Renal pelvis (tissue), 12 donors: ENCODE measurements at places on chromosomes 2 and 18. TPM values are rescaled to one million over a fixed set of nuclear protein-coding genes. Genes with fewer than 3 reads are reported as not detected.

MBD5 gene
- 47.8 TPM for polyA plus RNA-seq

PRKAG3 gene
- 0.21 TPM for polyA plus RNA-seq

CYS1 gene
- 116 TPM for polyA plus RNA-seq

TTN gene
- polyA plus RNA-seq = 1.3 TPM

CD226 gene
- 2.0 TPM for polyA plus RNA-seq

SAG gene
- polyA plus RNA-seq = 0.18 TPM

INHBB gene
- polyA plus RNA-seq = 0.06 TPM

ONECUT2 gene
- 0.14 TPM for polyA plus RNA-seq

DNER gene
- 61.6 TPM for polyA plus RNA-seq

REEP1 gene
- 2.7 TPM for polyA plus RNA-seq

TDRD15 gene
- not detected for polyA plus RNA-seq

PRSS56 gene
- polyA plus RNA-seq = not detected

C2orf69 gene
- polyA plus RNA-seq = 9.4 TPM

MYO3B gene
- 7.7 TPM for polyA plus RNA-seq

INO80D gene
- polyA plus RNA-seq = 10.6 TPM
